ENCODE measurements at places on chromosomes 12 and 14.

GRCh38 chr12:6230321-6231110, 30.3 kb downstream of the CD9 start:
- peak overlapping the region; percentile 96 for H3K27ac ChIP-seq
- H3K4me1 ChIP-seq: peaks cover 24% of the 10 kb centered on the region
- peaks cover 8% of the 10 kb centered on the region for H3K36me3 ChIP-seq
- DNase-seq: peak; percentile 52
- H3K4me3 ChIP-seq: peak overlapping the region; percentile 59
- H3K27me3 ChIP-seq: peaks cover 11% of the 10 kb centered on the region

DNA sequence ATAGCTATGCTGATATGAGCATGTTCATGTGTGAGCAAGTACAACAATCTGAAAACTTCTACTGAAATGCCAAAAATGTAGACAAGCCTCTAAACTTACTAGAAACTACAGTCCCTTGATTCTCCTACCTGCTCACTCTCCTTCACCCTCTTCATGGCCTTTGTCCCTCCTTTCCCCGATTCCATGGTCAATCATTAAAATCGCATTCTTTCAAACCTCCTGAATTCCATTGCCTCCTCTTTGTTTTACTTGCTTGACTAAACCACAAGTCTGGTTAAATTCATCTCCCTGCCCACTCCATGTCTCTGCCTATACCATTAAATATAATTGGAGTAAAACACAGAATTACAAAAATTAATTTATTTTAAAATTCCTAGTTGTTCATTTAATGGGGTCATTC, 33.0 kb upstream of the SSTR1 start:
- H3K4me3 ChIP-seq: no peak overlapping the region
- H3K27me3 ChIP-seq: no peaks in the 10 kb centered on the region
- no peaks in the 10 kb centered on the region for H3K36me3 ChIP-seq
- no peaks in the 10 kb centered on the region for H3K4me1 ChIP-seq
- DNase-seq: no peak

DNA sequence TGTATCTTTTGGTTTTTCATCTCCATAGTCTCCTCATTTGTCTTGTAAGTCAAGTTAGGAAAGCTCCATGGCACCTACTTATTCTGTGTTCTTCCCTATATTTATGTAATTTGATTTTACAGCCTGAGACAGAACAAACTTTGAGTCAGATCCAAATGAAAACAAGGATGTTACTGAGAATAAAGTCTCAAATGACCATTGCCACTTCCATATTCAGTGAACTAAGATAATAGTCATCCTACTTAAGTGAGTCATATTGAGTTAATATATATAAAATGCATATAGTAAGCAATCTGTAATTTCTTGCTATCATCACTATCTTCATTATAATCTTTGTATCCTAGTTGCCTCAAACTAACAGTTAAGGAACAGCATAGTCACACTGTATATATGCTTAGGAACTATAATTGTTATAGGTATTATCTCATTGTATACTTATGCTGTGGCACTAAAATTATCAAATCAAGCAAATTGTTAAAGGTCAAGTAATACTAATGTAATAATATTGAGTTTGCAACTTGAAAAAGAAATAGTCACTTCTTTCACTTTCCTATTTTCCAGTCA, 30.8 kb downstream of the TMTC3 start:
- DNase-seq: no peak
- peaks cover 28% of the 10 kb centered on the region for H3K36me3 ChIP-seq
- H3K4me1 ChIP-seq: no peaks in the 10 kb centered on the region
- no peaks in the 10 kb centered on the region for H3K27me3 ChIP-seq
- H3K27ac ChIP-seq: no peak overlapping the region

DNA sequence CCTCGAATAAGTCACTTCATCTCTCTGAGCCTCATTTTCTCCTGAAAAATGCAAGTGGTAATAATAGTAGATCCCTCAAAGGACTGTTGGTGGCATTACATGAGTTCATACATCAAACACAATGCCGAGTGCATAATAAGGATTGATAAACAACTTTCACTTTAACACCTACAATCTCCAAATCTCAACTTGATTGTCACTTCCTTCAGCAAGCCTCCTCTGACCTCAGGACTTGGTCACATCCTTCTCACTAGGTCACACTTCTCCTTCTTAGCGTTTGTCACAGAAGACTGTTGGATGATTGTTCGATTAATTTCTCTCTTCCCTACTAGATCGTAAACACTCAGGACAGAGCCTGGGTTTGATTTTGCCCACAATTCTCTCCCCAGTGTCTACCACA, 7.9 kb upstream of the PRKAB1 start:
- no peaks in the 10 kb centered on the region for H3K36me3 ChIP-seq
- H3K4me3 ChIP-seq: peak overlapping the region; percentile 45
- peaks cover 6% of the 10 kb centered on the region for H3K4me1 ChIP-seq
- peak overlapping the region; percentile 32 for H3K27ac ChIP-seq

DNA sequence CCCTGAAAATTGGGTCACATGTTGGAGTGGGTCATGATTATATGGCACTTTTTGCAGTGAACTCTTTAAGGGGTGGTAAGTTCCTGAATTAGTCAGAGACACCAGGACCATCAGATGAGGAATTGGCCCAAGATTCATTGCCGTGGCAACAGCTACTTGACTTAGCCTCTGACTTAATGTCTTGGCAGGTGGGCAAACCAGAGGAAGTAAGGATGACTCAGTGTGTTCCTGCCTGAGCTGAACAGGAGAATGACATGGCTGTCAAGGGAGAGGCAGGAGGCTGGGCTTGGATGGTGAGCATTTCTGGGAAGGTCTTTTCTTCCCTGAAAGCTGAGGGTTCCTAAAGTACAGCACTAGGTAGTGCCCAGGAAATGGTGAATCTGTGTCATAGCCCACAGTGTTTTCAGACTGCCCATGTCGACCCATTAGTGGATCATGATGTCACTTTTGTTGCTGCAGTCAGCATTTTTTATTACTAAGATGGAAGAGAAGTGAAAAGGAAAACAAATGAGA, 170.1 kb upstream of the PWP1 start:
- peaks cover 6% of the 10 kb centered on the region for H3K36me3 ChIP-seq
- H3K4me1 ChIP-seq: peaks cover 9% of the 10 kb centered on the region
- DNase-seq: no peak

GRCh38 chr12:72295101-72295500, 22.9 kb downstream of the TRHDE start:
- no peak for DNase-seq
- no peaks in the 10 kb centered on the region for H3K36me3 ChIP-seq
- H3K27ac ChIP-seq: no peak overlapping the region
- no peaks in the 10 kb centered on the region for H3K27me3 ChIP-seq

GRCh38 chr12:40446385-40446784, 221.6 kb downstream of the LRRK2 start:
- H3K27ac ChIP-seq: no peak overlapping the region
- no peaks in the 10 kb centered on the region for H3K4me1 ChIP-seq
- DNase-seq: no peak
